ENCODE measurements at places on chromosomes 7 and 10.

DNA sequence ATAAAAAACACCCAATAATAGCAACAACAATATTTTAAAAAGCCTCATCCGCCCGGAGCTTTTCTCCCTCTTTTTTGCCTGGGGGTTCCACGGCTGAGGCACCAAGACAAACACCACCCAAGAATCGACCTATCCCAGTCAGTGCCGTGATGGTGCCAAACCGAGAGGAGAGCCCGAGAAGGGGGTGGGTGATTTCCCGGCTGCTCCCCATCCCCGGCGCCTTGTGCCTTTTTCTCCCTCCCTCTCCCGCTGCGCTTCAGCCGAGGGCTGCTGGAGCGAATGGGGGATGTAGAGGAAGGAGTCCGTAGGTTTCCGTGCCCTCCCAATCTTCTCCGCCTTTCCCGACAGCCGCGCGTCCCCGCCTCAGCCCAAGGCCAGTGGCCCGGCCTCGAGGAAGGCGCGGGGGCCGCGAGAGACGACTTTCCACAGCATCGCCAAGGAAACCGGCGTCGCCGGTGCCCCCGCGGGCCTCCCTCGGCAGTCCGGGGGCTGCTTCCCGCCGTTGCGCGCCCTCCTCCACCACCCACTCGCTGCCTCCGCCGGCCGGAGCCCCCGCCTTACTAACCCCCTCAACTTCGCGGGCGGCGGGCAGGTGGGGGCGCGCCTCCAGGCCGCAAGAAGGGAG lies 1.3 kb downstream of the EGR2 start:
- no peak for DNase-seq

DNA sequence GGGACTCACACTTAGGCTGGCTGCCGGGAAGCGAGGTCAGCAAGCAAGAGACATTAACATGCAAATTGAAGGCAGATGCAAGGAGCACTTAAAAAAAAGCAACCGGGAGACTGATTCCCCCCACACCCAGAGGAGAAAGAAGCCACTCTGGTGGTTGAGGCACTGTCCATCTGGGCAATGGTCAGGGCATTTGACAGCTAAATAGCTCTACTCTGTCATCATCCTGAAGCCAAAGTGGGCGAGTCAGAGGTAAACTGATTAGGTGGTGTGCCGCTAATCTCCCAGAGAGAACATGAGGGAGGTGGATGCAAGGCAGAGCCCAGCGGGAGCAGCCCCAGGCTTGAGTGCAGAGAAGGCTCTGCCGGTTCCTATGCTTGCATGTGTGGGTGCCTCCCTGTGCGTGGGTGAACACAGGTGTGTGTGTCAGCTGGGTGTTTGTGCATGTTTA lies 100.6 kb downstream of the PLXNA4 start:
- DNase-seq = no peak

GRCh38 chr7:37901890-37902524 lies 14.6 kb downstream of the SFRP4 start:
- DNase-seq = no peak

- DNase-seq = no peak
Measured at GRCh38 chr7:19834566-19834965, 61.1 kb upstream of the TMEM196 start.

DNA sequence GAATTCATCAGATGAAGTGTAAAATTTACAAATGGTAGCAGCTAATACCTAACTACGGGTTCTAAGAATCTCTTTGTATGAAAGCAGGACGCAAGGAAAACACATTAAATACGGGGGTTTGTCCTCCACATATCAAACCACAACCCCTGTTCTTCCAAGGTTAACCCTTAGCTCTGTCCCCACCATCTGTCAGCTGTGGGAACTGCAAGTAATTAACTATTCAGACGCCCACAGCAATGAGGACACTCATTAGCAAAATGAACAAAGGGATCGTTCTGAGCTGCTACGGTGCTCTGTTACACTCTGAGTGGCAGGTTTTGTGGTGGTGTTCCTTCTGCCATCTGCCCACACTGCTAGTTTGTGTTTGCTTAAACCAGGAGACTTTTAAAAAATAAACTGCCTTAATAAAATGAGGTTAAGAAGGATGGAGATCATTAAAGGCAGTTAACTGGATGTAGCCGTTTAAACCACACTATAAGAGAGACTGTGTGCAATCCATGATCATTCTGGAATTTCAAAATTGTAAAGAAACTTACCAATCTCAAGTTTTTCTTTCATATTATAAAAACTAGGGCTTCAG lies 51.4 kb downstream of the C10orf67 start:
- peak; percentile 61 for DNase-seq

GRCh38 chr7:84331616-84332015 lies 137.0 kb upstream of the SEMA3A start:
- no peak for DNase-seq

- DNase-seq = no peak
Measured at GRCh38 chr7:44762300-44762699, 13.7 kb downstream of the ZMIZ2 start.

DNA sequence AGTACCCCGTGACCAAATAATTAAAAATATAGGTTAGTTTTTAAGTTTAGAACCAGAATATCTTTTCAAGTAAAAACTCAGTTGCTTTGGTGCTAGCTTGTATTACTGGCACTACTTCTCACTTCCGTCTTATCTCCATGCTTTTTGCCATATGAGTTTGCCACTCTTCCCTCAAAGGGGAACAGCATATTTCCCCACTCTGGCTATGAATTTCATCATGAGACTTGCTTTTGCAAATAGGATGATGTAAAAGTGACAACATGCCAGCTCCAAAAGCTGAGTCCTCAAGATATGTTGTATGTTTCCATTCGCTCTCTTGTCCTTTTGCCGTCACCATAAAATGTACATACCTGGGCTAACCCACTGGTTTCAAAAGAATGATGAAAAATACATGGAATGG lies 178.1 kb upstream of the SEMA3A start:
- no peak for DNase-seq

GRCh38 chr10:35251373-35252100 lies 84.8 kb upstream of the CCNY start:
- DNase-seq = no peak

GRCh38 chr7:13890793-13891192 lies 98.7 kb downstream of the ETV1 start:
- DNase-seq = no peak

DNA sequence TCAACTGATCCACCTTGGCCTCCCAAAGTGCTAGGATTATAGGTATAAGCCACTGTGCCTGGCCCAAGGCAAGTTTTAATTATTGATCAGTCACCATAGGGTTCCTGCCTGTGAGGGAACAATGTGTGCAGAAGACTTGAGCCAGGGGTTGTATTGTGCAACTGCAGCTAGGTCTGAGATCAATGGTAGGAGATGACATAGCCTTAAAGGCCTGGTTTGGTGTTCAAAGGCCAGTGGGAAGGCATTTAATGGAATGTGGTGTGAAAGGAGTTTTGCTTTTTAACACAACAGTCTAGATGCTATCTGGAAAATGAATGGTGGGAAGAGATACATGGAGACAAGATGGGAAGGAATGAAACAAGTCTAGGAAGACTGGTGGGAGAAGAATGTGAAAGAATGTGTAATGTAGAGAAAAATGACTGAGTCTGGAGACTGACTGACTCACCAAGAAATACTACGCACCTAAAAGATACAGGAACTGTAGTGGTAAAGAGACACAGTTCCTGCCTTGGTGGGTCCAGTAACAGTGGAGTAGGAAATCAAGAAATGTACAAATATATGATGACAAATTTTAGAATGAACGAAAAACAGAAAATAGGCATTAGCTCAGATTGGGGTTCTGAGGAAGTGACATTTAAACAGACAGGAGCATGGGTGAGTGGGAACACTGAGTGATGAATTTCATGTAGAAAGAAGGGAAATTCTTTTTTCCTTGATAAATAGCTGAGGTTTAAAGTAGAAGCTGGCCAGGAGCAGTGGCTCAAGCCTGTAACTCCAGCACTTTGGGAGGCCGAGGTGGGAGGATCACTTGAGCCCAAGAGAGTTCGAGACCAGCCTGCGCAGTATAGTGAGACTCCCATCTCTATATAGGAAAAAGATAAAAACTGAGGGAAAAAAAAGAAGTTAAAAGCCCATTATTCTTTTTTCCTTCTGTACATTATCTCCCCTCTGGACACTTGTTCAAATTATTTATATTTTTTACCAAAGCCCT lies 9.4 kb downstream of the HNRNPF start:
- no peak for DNase-seq

GRCh38 chr7:55903985-55904759 lies 16.9 kb downstream of the ZNF713 start:
- no peak for DNase-seq

GRCh38 chr7:13834328-13834761 lies 155.1 kb downstream of the ETV1 start:
- no peak for DNase-seq

DNA sequence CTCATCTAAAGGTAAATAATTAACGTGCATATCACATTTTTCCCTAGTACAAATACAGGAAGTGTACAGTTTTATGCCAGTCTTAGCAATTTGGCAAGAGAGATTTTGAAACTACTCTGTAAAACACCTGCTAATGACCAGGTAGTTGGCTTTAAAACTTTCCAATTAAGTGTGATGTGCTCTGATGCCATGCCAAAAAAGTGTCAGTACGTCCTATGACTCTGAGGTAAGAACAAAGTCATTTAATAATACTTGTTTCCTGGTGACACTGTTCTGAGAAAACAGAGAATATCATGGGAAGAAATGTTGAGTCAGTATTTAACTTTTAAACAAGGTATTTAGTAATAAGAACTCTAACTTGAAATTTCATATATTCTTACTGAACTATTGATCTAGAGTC lies 9.6 kb downstream of the PDZD8 start:
- DNase-seq = no peak

- no peak for DNase-seq
Measured at GRCh38 chr10:113503930-113504329, 48.9 kb upstream of the HABP2 start.

- no peak for DNase-seq
Measured at GRCh38 chr10:62166331-62167131, 102.1 kb downstream of the RTKN2 start.

DNA sequence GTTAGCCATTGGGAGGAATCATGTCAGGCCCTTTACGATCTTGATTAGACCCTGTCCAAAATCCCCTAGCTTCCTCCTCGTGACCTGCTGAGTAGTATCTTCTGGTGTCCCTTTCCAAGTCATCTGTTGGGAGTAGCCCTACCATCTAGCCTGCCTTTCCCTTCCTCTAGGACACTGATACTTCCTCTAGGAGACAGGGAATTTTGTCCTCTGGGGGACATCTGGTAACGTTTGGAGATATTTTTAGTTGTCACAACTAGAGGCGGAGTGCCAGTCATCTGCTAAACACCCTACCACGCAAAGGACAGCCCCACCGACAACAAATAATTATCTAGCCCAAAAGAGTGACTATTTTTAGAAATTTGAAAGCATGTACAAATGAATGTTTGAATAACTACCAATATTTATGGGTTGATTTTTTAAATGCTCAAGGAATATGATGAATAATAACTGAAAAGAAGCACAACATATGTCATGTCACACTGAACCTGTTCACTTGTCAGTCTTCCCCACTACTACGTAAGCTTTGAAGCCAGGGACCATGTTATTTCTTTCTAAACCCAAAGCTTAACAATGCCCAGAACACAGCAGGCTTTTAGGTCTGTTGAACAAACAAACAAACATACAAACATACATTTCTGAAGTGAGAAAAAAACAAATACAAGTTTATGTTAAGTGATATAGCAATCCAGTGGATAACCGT lies 105.9 kb downstream of the ARHGAP12 start:
- DNase-seq = no peak

- DNase-seq = no peak
Measured at GRCh38 chr7:31000161-31000693, 36.5 kb downstream of the GHRHR start.

- no peak for DNase-seq
Measured at GRCh38 chr10:1054684-1055083, 1.5 kb upstream of the WDR37 start.

All from NCI-H146 (cell line).